ENCODE measurements at places on chromosomes 11 and 22.

- no peak for DNase-seq
Observed at GRCh38 chr11:9905960-9906791, 242.3 kb downstream of the SWAP70 start.

DNA sequence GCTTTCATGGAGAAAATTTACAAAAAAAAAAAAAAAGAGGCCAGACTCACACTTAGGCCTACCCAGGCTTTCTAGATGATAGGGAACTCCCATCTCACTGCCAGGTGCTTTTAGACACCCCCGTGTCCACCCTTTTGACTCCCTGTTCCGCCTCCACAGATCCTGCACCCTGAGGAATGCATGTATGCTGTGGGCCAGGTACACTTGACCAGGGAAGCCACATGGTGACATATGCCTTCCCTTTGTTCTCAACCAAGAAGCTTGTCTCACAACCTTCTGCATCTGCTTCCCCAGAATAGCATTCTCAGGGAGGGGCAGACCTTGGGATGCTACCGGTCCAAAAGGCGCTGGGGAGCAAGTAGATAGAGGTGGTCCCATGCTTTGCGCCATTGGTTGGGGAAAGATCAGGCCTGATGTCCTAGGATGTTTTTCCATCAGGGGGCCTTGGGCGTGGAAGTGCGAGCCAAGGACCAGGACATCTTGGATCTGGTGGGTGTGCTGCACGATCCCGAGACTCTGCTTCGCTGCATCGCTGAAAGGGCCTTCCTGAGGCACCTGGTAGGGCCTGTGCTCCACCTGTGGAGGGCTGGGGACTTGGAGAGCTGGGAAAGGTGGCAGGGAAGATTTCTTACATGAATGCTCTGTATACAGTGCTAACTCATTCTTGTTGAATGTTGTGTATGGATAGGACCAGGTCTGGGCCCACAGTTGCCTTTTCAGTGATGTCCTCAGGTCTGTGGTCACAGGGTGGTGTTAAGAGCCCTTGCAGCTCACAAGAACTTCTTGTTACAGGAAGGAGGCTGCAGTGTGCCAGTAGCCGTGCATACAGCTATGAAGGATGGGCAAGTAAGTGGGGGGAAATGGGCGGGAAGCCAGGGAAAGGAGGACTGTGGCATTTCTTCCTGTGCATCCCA is 7.5 kb downstream of the HMBS start:
- DNase-seq = no peak

DNA sequence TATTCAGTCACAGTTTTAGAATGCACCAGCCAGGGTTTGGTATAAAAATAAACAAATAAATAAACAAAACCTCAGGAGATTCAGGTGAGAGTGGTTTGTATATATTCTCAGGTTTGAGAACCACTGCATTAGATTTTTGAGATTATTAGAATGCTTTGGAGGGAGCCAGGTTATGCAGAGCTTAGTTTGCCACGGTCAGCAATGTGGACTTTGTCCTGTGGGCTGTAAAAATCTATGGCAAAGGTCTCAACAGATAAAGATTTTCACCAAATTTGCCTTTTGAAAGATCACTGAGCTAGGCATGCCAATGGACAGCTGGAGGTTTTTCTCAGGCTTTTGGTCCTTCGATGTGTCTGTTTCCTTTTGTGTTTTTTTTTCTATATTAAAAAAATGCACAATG is 650.1 kb upstream of the RAG2 start:
- no peak for DNase-seq

GRCh38 chr22:32185821-32186220 is 19.1 kb downstream of the RFPL2 start:
- DNase-seq = no peak

DNA sequence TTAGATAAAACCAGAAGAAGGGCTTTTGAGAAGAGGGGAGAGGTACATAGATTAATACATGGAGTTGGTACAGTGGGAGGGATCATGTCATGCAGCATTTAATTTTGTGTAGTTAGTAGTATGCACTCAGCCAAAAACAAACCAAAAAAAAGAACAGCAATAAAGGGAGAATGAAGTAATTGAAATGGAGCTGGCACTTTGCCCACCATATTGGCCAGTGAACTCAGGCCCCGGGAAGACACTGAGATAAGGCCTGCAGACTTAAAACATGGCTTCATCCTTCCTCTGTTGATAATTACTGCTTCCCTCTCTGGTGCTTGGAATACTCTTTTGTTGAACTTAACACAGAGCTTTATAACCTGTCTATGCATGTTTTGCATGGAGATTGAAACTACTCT is 3.1 kb downstream of the PANX1 start:
- DNase-seq = no peak

DNA sequence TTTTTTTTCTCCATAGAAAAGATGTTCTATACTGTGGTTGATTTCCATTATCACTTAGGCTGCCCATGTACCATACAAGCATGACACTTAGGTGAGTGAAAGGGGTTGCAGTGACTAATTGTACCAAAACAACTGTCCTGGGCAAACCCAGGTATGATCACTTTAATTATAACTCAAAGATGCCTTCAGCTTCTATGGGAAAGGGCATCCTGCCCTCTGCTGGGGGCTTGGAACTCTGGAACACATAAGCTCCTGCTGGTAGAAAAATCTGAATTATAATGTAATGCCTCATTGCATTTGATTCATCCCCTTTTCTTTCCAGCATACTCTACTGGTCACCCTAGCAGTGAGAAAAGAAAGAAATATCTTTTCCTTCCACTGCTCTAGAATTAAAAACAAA is 206.3 kb downstream of the DDX10 start:
- no peak for DNase-seq

- no peak for DNase-seq
Observed at GRCh38 chr11:123193742-123194141, 1.3 kb downstream of the CLMP start.

DNA sequence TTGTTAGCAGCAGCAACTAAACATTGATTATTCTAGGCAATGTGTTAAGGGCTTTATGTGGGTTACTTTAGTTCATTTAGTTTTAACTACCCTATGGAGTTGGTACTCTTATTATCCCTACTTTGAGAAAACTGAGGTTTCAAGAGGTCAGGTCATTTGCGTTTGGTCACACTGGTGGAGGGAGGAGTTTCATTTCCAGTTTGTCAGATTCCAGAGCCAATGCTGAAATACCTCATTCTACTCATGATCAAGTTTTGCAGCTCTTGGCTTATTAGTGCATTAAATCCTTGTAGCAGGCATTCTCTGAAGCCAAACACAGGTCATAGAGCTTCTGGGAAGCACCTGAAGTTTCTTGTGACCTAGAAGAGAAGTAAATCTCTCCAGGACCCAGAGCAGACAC is 24.1 kb upstream of the POGLUT3 start:
- no peak for DNase-seq

DNA sequence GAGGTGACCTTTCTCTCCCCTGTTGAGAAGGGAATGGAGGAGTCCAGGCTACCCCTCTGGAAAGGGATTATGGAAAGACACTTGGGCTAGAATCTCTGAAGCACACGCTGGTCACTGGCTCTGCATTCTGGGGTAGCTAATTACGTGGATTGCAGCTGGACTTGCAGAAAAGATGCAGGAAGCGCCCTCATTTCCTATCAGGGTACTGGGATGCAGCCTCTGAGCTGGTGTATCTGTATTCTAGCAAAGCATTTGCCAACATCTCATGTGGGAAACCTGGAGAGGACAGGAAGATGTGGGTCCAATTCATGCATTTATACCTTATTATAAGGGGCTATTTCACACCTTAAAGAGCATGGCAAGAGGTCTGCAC is 44.3 kb downstream of the CD82 start:
- no peak for DNase-seq

DNA sequence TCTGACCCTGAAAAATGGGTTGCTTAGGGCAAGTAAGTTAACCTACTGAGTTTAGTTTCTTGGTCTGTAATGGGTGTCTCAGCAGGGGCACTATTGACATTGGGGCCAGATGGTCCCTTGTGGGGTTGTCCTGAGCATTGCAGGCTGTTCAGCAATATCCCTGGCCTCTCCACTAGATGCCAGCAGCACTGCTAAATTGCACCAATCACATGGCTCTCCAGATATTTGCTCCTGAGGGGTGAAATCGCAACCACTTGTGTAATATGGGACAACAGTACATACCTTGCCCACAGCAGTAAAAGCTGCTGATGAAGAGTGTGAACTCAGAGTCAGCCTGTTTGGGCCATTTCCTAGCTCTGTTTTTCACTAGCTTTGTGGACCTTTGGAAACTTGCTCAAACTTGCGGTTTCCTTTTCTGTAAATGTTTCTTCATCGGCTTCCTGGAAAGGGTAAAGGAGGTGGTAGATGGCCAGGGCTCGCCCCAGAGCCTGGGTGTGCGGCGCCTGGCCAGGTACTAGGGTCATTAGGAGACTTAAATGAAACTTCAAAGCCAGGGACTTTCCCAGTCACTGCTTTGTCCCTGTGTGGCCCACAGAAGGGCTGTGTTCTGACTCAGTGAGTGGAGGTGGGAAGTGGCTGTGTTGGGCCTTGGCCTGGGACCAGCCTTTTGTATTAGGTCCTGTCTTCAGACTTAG is 13.0 kb downstream of the NCF4 start:
- no peak for DNase-seq

DNA sequence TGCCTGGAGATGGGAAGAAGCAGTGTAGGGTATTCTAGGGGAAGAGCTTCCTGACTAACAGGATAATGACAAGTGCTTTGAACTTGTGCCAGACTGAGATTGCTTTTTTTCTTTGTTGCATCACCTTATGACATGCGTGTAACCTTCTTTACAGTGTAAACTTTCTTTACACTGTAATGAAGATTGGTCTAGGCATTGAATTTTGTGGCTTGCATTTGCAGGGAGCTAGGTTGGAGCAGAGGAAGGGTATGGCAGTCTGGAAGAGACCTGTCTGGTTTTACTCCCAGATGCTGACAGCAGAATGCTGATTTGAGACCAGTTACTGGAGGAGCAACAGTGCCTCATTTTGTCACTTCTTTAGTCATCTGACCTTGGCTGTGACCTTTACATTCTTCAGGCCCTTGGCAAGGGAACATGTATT is 5.6 kb downstream of the DDB2 start:
- no peak for DNase-seq

DNA sequence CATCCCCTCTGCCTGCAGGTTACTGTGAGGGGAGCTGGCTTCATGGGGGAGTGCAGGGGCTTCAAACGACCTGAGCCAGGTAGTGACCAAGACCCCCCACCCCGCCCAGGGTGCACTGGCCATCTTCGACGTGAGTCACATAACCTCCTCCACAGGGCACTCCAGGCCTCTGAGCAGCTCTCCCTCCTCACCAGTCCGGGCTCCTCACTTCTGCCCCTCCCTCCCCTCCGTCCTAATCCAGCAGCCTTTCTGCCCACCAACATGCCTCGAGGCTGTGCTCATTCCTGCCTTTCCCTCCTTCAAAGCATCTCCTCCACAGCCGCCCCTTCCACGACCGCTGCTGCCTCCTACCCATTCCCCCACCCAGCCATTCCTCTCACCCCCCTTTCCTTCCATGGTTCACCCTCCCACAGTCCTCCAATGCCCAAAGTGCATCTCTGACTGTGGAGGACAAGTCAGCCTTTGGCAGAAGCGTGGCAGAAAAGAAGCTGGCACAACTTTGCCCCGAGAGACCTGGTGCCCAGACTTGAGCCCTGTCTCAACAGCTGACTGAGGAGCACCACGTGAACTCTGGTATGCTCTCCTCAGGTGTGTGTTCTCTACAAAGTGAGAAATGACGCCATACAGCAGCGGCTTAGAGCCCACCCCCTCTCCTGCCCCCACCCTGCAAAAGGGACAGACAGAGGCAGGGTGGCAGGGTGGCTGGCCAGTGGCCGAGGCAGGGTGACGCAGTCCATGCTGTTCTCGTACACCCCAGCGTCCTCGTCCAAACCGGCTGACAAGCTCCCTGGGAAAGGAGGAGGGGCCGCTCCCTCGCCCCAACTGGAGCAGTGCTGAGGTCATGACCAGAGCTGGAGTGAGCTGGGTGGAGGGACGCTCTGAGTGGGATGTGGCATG is 30.4 kb downstream of the OPCML start:
- no peak for DNase-seq

DNA sequence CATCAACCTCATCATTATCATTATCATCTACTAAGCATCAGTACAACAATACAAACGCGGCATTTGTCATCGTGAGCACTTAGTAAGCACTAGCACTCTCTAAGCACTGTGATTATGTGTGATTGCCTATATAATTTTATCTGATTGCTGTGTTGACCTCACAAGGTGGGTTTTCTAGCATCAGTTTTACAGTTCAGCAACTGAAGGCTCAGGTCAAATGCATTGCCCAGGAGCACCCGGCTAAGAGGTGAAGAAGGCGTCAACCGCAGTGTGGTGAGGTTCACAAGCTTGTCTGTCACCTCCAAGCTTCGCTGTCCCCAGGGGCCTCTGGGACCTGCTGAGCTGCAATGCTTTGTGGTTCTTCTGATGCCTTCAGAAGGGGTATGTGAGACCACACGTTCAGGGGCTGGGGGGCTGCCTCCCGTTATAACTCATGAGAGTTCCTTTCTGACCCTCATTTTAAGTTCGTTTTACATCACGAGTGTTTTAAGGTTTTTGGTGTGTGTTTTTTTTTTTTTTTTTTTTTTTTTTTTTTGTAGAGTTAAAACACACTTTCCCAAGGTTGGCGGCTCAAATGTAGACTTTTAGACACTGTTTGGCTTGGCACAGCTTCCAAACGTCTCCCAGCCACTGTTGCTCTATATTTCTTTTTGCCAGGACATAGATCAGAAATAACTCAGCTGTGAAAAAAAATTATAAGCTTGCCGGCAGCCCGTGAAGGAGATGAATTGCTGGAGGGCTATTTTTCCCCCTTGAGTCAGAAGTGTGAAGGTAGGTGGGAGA is 33.8 kb upstream of the SCUBE1 start:
- DNase-seq = no peak

DNA sequence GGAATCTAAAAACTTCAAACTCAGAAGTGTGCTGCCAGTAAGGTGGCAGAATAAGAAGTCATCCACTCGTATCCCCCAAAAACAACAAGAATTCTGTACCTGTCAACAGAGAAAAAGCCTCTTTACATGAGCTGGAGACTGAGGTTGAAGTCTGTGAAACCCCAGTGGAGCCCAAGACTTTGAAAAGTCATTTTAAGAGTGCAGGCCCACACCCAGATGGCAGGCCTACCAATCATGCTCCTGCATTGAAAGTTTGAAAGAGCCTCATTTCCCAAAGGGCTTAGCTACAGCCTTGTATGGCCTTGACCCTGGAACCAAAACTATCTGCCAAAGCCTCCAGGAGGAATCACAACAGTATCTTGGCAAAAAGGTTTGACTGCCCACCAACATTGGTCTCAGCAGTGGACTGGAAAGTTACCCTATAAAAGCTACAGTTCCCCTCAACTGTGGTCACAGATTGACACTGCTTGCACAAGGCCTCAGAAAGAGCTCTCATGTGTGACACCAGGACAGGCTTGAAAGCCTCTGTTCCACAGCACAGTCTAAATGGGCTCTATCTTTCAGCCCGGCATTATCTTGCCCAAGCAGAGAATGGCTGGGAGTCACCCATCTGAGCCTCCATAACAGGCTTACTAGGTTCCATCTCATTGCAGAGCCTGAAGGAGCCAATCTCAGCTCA is 47.7 kb downstream of the SLC22A9 start:
- no peak for DNase-seq

DNA sequence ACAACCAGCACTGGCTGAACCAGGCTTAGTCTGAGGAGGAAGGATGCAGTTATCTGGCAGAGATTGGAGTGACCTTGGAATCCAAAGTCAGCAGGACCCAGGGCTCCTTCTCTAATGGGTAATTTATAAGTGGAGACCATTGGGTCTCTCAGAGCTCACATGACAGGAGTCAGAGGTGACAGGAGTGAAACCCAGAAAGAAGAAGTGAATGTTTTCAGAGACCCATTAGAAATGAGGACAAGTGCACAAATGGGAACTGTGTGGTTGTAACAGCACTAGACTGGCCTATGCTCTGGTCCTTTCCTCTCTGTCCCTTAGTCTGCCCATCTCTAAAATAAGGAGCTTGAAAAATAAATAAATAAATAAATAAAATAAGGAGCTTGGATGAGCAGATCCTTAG is 107.4 kb downstream of the SERGEF start:
- DNase-seq = no peak

- DNase-seq = no peak
Observed at GRCh38 chr22:19394274-19395050, 37.1 kb downstream of the HIRA start.
